ENCODE measurements at places on chromosomes 7 and 10. TPM values are rescaled to one million over a fixed set of nuclear protein-coding genes. Genes with fewer than 3 reads are reported as not detected.

The WNT8B gene
- not detected for total RNA-seq

The FGL2 gene
- not detected for total RNA-seq

The PSD gene
- 0.55 TPM for total RNA-seq

The KCNIP2 gene
- total RNA-seq, result 0.82 TPM

The NPY4R gene
- total RNA-seq, result 38.2 TPM
